ENCODE measurements at places on chromosomes 16 and 17.

- DNase-seq, result no peak
Observed at GRCh38 chr17:38796451-38797157, 2.8 kb downstream of the PIP4K2B start.

- no peak for DNase-seq
Observed at GRCh38 chr16:6265968-6266367, 1066.7 kb upstream of the RBFOX1 start.

- no peak for DNase-seq
Observed at GRCh38 chr16:3520413-3520812, 19.6 kb downstream of the CLUAP1 start.

DNA sequence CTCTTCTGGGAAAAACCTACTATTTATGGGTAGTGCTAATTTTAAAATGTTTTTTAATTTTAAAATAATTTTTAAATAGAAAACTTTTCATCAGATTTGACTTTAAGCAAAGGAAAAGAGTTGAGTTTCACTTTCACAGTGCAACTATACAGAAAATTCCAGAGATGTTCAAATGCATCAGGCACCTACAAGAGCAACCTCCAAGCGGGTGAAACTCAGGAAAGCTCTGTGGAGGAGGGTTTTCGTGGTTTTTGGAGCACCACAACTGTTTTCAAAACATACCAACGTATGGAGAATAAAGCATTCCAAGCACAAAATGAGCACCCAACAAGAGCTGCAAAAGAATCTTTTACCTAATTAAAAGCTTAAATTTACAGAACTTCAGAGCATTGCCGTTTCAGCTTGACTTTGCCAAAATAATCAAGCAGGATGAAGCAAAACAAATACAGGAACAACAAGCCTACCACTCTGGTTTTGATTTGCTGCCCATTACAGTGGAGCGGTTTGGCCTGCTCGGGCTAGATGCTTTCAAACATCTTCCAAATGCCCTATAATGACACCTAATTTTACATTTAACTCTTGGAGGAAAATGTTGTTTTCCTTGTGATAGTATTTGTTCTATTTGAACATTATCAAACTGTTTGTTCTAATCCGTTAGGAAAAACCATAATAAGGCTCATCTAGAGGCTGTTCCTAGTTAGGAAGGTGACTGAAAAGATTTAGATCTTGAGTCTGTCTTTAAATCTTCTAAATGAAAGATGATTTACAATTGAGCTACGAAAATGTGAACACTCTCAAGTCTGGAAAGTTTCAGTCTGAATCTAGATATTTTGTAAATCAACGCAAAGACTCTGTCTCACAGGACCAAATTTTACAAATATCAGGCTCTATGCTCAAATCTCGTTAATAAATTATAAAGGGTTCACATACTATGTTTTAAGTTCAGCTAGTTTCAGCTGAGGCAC lies 34.5 kb downstream of the NACA2 start:
- DNase-seq, result no peak

GRCh38 chr17:47318197-47318918 lies 5.4 kb upstream of the EFCAB13 start:
- no peak for DNase-seq

DNA sequence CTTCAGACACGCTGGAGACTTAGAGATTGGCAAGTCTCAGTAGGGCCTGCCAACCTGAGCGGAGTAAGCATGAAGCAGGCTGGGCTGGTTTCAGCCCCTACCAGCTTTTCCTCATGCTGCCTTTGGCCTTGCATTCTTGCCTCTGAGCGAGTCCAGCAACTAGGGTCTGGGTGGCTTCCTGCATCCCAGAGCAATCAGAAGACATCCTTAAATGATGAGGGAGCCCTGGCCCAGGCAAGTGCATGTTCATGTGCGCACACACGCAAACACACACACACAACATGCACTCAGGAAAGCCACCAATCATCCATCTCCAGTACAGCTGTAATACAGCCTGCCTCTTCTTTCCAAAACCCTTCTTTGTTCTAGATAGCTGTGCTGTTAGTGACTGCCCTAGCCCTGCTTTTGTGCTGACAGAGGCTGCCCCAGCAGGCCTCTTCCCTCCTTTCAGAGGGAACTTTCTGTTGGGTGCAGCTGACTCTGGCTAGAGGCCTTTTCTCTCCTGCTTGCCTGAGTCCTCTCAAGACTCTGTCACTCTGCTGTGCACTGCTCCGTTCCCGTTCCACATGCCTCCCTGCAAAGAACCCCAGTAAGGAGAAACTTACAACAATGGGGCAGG lies 30.7 kb upstream of the TBX2 start:
- no peak for DNase-seq

GRCh38 chr16:64469351-64469750 lies 652.5 kb downstream of the CDH11 start:
- DNase-seq, result no peak

GRCh38 chr16:53502331-53503269 lies at the start of gene AKTIP:
Gene AKTIP (minus strand): TSS chr16:53503209. CDS start chr16:53500259, 2,950 bp downstream.
- DNase-seq, result peak; percentile 23

GRCh38 chr16:87371261-87371866 lies 12.2 kb downstream of the FBXO31 start:
- no peak for DNase-seq

DNA sequence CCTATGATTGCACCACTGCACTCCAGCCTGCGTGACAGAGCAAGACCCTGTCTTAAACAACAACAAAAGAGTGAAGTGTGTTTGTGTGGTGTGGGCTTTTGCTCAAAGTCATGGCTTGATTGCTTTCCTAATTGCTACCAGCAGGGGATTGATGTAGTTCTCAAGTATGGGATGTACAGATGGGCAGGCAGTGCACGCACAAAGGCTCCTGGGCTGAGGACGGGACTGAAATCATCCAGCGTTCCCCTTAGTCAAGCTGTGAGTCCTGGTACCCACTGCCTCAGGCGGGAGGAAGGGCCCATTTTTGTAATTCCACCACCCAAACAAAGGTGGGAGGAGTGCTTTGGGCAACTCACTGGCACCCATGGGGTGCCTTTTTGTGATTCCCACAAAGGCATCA lies 47.3 kb downstream of the GDE1 start:
- DNase-seq, result no peak

DNA sequence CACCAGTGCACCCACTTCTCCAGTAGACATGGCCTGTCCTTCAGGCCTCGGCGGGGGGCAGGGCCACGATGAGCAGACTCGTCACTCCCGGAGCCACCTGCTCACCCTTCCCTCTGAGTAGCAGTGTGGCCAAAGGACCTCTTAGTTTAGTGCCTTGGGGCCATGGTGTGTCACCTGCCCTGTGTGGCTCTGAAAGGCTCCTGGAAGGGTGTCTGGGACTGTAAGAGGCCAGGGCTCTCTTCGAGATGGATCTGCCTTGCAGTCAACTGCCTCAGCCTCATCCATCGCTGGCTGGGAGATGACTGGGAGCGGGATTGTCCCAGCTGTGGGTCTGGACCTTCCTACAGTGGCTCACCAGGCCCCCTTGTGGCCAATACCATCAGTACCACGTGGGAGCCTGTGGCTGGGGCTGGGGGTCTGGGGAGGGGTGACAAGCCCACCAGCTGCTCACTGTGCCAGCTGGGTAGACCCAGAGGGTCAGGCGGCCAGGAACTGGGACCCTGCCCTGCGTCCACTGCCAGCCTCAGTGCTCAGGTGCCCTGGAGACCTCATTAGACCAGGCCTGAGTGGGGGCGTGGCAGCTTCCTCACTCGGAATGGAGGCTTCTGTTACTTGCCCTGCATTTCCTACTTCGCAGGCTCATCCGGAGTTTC lies 133.4 kb downstream of the OR1D5 start:
- no peak for DNase-seq

- no peak for DNase-seq
Observed at GRCh38 chr17:17207998-17208397, 1.9 kb upstream of the PLD6 start.

DNA sequence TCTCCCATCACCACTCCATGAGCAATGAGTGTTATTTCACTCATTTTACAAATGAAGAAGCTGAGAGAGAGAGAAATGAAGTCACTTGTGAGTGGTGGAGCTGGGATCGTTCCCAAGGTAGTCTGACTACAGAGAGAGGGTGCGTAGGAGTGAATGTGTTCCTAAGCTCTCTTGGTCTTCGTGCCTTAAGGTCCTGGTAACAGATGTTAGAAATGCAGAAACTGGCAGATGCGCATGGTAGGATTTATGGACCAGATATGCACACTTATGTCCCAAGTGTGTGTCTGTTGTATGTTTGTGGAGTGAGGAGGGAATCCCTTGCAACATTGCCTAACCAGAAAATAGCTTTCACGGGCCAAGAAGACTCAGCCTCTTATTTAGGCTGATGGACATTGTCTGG lies 93.2 kb upstream of the ZNF469 start:
- DNase-seq, result no peak

- no peak for DNase-seq
Observed at GRCh38 chr16:12646490-12647274, 157.0 kb downstream of the CPPED1 start.

GRCh38 chr16:56246051-56246817 lies 54.9 kb downstream of the GNAO1 start:
- DNase-seq, result no peak

DNA sequence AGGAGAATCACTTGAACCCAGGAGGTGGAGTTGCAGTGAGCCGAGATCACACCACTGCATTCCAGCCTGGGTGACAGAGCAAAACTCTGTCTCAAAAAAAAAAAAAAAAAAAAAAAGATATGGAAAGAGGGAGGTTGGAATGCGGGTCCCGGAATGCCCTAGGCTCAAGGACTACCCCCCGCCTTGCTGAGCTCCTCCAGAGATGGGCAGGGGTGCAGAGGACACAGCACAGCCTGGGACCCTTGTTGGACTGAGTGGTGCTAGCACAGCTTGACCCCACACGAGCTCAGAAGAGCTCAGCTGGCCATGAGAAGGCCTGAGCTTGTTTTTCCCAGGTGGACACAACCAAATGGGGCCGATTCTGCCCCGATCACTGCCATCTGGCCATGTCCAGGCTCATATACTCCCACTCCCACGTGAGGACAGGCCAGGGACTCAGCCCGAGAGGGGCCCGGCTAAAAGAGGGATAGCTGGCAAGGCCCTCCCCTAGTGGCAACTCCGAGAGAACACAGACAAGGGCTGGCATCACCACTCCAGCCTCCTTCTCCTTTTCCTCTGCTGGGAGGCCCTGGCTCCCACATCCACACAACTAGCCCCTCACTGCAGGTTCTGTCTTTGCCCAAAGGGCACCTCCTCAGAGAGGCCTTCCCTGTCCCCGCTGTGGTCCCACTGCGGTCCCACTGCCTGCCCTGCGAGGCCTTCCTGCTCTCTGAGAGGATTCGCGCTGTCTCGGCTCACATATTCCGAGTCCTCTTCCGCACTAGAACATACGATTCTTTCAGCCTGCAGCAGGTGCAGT lies 11.0 kb downstream of the SGCA start:
- DNase-seq, result peak; percentile 17

- DNase-seq, result no peak
Observed at GRCh38 chr17:61426482-61427304, 25.5 kb upstream of the TBX4 start.

DNA sequence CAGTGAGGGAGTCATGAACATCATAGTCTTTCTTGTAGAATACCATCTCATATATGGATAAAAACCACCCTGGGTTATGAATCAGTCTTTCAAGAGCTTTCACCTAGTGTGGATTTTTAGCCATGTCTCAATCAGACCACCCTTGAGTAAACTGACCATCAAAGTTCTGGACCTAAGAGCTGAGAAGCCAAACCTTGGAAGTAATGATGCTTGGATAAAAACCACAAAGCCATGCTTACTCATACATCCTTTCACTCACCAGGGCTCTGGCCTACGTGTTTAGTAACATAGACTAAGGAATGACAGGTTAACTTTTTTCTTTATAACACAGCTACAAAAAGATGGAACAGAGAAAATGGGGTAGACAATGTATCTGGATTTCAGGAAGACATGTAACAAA lies 167.2 kb downstream of the STX8 start:
- no peak for DNase-seq

DNA sequence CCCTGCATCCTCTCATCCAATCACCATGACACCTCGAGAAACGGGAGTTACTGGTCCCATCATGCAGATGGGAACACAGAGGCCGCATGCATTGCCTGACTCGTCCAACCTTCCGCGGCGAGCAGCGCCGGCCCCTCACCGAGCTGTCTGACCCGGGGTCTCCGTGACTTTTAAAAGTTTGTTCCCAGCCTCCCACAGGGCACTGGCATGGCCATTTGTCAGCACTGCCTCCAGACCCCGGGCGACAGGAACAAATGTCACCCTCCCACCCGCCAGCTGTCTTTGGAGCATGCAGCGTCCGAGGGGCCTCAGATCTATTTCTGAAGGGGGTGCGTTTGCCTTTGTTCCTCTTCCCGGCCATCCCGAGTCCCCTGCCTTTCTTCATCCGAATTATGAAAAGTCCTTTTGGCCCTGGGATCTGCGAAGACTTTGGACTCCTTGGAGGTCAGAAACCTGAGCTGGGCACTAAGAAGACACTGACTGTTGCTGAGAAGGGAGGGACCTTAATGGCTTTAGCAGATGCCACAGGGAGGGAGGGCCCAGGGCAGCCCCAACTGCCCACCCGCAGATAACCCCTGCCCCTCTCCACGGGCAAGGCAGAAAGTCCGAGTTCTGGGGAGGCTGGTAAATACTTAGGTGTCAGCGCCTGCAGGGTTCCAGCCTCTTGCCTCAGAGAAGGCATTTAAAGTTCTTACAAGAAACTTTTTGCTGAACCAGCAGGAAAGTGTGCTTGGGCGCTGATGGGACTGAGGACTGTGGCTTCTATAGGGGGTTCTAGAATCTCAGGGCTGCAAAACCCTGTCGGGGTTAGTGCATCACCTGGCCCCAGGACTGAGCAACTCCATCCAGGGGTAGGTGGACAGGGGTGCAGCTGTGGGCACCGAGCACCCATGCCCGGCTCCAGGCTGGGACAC lies 348.1 kb downstream of the FOXL1 start:
- DNase-seq, result no peak

DNA sequence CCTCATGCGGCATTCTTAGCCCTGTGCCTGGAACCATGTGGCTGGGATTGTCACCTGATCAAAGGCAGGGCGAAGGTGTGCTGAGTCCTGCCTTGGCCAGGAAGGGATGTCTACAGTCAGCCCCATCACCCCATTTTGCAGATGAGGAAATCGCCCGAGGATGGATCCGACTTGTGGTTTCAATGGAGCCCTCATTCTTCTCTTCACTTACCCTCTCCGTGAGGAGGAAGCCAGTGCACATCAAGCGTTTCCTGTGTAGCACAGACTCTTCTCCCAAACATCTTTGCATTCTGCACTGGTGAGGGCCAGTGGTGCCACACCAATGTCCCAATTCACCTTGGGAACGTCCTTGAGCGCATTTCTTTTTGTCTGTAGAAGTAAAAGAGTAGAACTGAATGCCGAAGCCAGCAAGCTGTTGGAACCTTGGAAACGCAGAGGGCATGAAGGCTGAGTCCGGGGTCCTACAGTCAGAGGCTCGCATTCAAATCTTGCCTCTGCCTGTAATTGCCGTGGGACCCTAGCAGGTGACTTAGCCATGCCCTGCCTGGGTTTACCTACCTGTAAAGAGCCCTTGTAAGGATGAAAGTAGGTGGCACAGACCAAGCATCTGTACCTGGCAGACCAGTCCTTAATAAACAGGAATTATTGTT lies 85.4 kb downstream of the IRF8 start:
- peak; percentile 82 for DNase-seq

Data from Kasumi-1 (cell line).